ENCODE measurements at places on chromosomes 6 and 20.

DNA sequence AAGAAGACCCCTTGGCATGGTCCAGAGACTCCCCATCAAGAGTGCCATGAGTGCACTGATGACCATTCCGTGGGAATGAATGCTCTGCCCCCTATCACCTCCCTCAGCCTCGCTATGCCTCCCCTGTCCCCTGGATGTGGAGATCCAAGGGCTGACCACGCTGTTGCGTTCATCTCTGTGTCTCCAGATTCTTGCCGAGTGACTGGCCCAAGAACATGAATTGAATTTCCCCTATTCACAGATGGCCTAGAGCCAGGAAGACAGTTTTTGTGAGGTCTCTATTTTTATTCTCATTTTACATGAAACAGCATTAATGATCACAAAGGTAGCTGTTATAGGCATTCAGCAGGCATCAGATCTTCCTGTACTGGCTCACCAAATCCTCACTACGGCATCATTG is 33.6 kb downstream of the MAFB start:
- DNase-seq, result no peak

GRCh38 chr6:121880831-121881230 is 445.4 kb downstream of the GJA1 start:
- DNase-seq, result no peak

DNA sequence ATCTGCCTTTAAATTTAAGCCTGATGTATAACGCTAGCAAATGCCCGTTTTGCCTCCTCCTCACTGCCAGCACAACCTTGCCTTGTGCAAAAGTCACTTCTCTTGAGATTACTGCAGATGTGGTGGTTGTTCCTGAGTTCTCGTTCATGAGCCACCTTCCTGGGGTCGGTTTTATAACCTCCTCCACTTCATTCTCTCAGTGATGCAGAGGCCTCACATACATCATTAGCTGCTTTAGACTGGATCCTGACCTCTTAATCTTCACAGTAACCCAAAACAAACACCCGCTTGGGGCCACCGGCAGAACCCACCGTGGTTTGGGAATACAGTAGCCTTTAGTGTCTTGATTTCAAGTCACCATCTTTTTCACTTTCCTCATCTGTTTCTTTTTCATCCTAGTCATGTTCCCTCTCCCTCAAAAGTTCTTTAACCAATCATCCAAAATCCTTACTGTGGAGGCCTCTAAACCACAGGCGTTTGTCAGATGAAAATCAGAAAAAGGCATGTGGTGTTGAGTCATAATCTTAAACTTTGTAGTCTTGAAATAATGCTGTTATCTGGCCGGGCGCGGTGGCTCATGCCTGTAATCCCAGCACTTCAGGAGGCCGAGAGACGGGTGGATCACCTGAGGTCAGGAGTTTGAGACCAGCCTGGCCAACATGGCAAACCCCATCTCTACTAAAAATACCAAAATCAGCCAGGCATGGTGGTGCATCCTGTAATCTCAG is 430.3 kb upstream of the SOX4 start:
- no peak for DNase-seq

DNA sequence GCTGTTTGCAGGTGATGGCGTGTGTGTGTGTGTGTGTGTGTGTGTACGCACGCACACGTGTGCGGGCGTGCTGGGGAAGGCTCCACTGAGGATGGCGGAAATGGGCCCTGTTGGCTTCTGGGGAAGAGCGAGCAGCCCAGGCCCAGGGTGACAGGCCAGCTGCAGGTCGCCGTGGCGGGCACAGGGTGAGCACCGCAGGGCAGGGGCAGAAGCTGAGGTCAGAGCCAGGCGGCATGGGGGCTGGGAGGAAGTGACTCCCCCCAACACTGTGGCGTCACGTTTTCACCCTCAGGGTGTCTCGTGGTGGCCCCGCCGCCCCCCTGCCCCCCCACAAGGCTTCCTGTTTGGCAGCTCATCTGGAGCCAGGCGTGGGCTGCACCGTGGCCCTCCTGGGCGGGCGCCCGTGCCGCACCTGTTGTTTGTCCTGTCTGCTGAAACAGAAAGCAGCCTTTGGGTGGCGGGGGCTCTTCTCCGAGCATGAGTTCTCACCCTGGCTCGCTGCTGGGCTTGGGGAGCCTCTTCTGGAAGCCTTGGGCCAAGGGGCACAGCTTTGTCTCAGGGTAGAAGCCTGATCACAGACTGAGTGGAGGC is 7.1 kb downstream of the RBM38 start:
- DNase-seq, result no peak
